ENCODE measurements at places on chromosomes 4 and X.

- DNase-seq: peak; percentile 46
Observed at GRCh38 chr4:41661442-41662076, 87.0 kb downstream of the PHOX2B start.

DNA sequence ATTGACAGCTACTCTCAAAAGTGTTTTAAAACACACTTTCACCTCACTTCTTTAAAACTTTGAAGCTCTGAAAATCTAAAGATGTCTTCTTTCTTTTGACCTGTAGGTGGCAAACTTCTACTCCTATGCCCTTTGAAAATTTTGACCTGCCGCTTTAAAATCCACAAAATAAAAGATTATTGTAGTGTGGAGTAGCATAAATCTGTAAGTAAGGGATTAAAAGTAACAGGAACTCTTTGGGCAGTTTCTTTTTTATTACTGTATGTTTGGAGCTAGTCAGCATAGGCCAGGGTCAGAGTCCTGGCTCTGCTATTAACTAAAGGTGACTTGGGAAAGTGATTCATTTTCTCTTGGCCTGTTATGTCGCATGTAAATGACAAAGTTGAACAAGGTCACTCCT, 25.5 kb downstream of the BBS12 start:
- DNase-seq: peak; percentile 21

DNA sequence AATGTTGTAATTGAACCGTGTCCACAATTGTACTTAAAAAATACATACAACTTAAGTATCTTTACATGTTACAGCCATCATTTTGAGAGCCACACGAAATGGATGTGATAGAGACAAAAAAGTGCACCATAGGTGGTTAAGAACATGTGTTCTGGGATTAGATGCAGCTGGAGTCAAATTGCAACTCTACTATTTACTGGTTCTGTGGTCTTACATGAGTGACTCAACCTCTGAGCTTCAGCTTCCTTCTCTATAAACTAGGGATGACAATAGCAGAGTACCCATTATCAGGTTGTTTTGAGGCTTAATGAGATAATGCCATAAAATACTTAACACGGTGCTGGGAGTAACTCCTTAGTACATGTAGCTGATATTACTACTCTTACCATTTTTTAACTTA, 130.4 kb downstream of the IDS start:
- no peak for DNase-seq

DNA sequence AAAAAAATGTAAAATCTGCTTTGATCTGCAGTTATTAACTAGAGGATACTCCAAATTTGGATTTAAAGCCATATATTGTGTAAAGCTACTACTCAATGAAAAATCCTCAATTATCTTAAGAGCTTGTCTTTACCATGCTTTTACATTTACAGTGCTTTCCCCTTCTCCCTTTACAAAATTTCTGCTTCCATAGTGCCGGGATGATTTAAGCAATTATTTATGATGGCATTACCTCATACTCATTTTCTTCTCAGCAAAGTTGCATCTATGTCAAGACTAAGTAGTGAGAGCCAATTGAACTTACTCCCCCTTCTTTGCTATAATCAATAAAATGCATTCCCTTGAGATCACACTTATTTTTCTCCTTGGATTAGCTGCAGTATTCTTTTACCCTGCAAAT, 505.4 kb upstream of the AGA start:
- no peak for DNase-seq

- DNase-seq: no peak
Observed at GRCh38 chr4:109155682-109156283, 146.7 kb downstream of the COL25A1 start.

GRCh38 chr4:104465201-104465600, 29.5 kb downstream of the CXXC4 start:
- no peak for DNase-seq

- DNase-seq: peak; percentile 29
Observed at GRCh38 chrX:19017271-19017670, 33.4 kb upstream of the PHKA2 start.

GRCh38 chrX:56813318-56813837, 84.3 kb downstream of the NBDY start:
- DNase-seq: no peak

DNA sequence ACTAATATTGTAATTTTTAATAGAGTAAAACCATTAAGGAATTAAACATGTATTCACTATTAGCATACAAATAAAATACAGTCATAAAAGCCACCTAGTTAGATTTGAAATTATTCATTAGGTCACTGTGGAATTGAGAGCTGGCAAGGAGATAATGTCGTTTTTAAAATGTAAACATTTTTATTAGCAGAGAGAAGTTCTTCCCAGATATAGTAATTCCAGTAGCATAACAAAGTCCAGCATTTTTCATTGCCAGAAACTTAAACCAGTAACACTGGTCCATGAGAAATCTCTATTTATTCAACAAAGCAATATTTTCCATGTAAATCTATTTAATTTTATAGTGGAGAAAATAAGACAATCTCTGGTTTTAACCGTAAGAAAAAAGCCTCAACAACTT, 17.5 kb downstream of the ENOX2 start:
- DNase-seq: no peak

DNA sequence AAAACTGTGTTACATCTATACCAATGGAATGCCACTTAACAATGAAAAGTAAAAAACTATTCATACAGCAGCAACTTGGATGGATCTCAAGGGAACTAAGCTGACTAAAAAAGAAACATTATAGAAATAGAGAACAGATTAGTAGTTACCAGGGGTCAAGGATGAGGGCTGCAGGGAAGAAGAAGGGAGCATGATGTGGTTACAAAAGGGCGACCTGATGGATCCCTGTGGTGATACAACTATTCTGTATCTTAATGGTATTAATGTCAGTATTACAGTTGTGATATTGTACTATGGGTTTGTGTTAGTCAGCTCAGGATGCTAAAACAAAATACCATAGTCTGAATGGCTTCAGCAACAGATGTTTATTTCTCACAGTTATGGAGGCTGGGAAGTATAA, 190.7 kb downstream of the ZNF674 start:
- DNase-seq: no peak

DNA sequence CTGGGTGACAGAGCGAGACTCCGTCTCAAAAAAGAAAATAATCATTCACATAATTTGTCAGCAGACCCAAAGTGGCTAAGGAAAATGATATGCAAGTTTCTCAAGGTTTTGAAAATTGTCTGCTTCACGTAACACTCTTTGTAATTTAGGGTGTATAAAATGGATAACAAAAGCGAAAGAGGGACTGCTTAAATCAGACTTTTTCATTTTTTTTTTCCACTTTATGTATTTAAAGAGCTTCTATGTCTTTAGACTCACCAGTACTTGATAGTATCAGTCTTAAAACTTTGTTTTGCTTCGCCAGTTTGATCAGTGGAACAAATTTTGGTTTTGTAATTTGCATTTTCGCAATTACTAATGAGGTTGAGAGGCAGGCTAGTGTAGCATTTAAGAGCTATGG, 34.6 kb downstream of the USP9X start:
- DNase-seq: no peak

DNA sequence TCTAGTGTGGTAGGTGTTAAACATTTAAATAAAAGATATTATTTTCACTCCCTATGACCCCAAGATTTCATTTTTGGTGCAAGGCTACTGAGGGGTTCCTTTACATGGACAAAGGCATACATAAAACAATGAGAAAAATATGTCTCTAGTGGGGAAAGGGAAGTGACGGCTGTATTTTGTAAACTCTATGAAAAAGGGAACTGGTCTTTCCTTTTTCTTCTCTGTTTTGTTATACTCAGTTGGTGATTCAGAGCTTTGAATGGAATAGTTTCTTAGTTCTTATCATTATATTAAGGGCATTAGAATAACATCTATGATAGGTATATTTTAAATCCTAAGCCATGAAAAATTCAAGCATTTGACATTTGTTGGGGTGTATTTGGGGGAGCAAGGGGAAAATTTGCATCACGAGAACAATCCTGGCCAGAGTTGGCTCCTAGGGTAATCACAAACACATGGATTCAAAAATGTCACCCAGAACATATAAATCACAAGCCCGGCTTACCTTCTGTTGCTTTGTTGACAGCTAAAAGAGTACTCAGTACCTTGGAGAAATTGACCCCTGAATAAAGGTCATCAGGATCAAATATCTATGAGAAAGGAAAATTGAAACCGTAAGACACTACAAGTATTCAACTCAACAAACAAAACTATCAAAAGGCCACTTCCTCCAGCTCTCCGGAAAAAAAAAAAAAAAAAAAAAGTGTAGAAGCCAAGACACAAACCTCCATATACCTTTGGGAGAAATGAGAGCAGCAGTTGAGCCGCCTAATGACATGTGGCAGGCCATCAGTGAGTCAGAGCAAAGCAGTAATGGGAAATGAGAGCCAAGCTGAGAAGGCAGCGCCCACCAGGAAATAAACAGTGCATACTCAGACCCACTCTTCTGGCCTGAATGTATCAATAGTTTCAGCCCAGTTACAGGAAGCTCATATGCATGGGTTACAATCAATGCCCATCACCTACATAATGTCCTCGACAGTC, 33.4 kb downstream of the ARHGEF6 start:
- DNase-seq: no peak

GRCh38 chrX:20529711-20530110, 263.0 kb upstream of the RPS6KA3 start:
- no peak for DNase-seq

DNA sequence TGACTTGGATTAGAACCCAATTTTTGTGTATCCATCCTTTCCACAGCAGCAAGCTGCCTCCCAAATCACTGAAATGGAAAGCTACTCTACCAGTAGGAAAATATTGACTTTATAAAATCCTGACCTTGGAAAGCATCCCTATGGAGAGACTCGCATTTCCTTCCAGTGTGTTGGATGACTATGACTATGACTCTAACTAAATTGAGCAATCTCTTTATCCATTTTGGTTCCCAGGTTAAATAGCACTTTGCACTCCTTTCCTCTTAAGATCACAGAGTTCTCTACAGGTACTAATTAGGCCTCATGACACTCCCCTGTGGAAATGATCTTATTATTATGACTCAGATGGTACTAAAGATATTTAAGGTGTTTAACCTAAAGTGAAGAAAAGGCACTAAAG, 431.8 kb downstream of the PPARGC1A start:
- no peak for DNase-seq

DNA sequence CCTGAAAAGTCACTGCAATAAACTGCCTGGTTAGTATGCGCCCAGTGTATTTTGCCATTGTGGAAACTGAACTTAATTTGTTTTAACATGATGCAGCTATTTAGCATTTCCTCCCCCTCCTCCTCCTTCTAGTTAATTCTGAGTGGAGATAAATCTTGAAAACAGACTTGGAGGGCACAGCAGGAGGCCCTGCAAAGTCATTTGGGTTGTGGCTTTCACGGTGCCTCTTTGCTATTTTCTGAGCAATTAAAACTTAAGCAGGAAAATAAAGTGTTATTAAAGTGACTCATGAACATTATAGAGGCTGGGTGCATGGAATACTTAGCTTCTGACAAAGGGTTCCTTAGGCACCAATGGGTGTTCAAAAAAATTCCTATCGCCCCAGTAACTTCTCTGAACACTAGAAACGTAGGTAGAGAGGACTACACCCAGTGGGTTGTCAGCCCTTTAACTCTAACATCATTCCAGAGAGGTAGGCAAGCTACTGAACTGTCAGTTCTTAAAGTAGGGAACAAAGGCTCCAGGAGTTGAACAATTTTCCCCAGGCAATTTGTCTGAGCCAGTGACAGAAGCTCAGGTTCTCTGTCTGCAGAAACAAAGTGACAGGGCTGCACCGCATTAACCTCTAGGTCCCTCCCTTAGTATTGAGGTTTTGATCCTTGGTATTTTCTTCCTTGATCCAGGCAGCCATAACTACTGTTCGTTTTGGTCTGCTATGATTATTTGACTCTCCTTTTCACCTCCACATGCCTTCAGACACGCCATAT, 158.3 kb upstream of the KIT start:
- DNase-seq: no peak

DNA sequence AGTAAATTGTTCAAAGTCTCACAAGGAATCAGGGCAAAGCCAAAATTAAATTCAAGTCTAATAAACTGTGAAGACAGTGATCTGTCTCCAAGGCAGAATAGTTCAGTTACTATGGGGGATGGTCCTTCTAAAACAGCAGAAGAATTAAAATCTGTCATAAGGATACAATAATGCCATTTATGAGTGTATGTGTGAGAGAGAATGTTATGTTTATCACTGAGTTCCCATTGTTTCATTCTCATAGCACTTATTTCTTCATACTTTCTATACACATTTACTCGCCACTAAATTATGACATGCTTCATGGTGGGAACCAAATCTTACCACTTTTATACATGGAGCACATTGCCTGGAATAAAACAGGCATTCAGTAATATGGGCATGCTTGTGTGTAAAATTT, 102.5 kb downstream of the AMMECR1 start:
- DNase-seq: no peak

GRCh38 chr4:52574036-52574435, 85.1 kb downstream of the USP46 start:
- no peak for DNase-seq

- no peak for DNase-seq
Observed at GRCh38 chr4:102405821-102406401, 60.6 kb upstream of the SLC39A8 start.

- DNase-seq: no peak
Observed at GRCh38 chr4:99202536-99202935, 16.5 kb downstream of the ADH6 start.

DNA sequence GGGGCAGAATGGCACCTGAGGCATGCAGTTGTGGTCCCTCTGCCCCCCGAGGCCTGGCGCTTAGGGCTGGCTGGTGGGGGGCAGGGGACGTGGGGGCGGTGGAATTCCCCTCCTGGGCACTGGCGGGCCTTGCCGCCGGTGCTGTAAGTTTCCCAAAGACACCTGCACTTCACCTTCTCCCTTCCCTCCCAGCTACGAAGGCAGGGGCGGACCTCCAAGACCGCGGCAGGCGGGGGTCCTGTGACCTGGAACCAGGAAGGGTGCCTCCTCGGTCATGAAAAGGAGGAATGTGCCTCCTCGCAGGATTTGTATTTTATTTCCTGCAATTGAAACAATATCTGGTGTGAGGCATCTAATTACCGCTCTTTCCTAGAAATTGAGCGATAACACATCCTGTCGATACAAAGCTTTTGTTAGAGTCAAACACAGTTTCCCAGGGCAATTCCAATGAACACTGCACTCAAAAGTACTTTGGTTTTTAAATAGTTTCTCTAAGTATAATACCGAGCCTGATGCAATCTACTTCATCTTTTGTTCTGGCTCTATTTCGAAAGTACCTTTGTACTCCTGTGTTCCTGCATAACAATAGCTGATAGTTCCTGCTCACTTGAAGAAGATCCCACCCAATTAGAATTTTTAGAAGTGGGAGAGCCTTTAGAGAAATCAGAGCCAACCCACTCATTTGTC, 12.3 kb upstream of the ADRA2C start:
- DNase-seq: no peak

- no peak for DNase-seq
Observed at GRCh38 chr4:149047368-149047767, 605.2 kb upstream of the NR3C2 start.

GRCh38 chr4:6890358-6890757, 19.3 kb upstream of the TBC1D14 start:
- no peak for DNase-seq

All from Caco-2 (cell line).